ENCODE measurements at places on chromosomes 1 and 21. TPM values are rescaled to one million over a fixed set of nuclear protein-coding genes. Genes with fewer than 3 reads are reported as not detected.

DNA sequence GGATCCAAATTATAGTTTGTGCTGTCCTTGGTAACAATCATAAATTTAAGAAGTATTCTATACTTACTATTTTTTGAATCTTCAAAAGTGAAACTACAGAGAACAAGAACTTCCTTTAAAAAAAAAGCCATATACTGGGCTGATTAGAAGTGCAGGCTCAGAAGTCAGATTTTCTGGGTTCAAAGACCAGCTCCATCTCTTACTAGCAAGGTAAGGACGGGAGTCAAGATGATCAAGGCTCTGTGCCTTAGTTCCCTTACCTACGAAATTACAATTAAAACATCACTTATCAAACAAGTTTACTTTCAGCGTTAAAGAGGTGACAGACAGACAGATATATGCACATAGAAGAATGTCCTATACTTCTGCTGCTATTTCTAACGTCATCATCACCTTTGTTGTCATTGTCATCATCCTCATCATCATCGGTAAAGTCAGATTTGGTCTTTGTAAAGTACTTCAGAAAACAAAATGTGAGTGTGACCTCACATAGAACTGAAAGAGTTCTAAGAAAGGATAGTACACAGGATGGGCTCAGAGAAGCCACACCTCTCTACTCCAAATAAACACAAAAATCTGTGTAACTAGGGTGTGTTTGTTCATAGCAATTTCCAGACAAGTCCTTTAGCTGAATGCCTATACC is 178.7 kb downstream of the VAV3 start:
- DNase-seq: no peak

- DNase-seq: peak; percentile 68
These were observed 17.3 kb downstream of the PI4KB start for GRCh38 chr1:151309811-151310323.

GRCh38 chr1:15364740-15365139 is 44.9 kb upstream of the EFHD2 start:
- DNase-seq: peak; percentile 46

DNA sequence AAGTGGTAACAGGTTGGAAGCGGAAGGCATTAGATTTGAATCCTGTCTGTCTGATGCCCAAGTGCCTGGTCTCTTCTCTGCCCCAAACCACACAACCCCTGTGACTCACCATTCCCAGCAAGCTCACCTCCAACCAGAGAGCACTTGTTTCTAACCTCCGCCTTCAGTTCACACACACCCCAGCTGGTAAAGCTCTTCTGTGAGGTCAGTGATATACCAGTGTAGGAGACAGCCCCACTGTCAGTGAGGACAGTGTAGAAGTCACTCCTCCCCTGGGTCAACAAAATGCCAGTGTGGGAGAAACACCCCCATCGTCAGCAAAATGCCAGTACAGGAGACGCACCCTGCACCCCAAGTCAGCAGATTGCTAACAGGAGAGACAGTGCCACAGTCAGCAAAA is 2.6 kb downstream of the RIMS3 start:
- DNase-seq: no peak

GRCh38 chr1:191709215-191709614 is 449.0 kb upstream of the RGS18 start:
- no peak for DNase-seq

GRCh38 chr1:31412732-31413404 is at the start of gene SERINC2:
Gene SERINC2, plus strand, starts transcription at chr1:31413213. Its CDS starts 53 bp downstream, at chr1:31413266.
- DNase-seq: peak; percentile 84

DNA sequence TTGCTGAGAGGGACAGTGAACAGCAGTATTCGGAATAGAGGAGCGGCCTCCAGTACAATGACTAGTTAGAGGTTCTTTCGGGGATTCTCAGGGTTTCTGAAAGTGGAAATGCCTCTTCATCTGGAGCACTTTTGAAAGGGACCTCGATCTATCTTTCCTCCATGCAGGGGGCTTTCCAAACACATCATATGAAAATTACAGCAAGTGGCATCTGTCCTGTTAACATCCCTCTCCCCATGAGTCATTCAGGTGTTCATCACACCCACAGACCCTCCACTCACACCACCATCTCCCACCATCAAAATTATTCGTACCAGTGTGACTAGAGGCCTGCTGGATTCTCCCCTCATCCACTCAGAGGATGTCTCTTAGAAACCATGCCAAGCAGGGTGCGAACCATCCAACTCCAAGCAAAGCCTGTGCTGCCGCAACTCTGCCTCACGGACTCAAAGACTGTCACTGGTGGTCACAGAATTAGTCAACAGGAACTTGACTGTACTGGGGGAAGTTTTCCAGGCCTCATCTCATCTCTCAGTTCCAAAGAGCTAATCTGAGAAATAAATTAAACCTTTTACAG is 211.1 kb downstream of the MRPL39 start:
- no peak for DNase-seq

DNA sequence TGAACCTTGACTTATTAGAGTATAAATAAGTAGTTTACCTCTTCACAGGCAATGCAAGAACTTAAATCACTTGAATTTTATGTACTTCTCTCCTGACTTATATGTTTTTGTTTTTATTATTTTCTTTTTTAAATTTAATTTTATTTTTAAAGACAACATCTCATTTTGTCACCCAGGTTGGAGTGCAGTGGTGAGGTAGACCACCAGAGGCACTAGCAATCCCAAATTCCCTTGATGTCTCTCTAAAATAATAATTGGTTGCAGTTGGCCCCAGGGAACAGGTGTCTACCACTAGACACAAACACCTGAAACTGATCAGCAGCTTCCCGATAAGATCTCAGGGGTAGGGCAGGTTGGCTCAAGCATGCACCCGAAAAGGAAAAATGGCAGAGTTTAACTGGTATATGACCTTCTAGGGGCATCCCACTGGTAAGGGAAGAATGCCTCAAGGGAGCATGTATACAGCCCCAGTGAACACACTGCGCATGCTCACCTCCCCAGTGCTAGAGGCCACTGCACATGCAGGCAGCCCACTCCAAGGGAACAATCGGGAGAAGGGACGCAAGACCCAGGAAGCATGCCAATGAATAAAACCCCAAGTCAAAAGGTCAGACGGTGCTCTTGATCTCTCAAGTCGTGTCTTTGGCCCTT is 14.6 kb downstream of the EXOC8 start:
- DNase-seq: no peak

DNA sequence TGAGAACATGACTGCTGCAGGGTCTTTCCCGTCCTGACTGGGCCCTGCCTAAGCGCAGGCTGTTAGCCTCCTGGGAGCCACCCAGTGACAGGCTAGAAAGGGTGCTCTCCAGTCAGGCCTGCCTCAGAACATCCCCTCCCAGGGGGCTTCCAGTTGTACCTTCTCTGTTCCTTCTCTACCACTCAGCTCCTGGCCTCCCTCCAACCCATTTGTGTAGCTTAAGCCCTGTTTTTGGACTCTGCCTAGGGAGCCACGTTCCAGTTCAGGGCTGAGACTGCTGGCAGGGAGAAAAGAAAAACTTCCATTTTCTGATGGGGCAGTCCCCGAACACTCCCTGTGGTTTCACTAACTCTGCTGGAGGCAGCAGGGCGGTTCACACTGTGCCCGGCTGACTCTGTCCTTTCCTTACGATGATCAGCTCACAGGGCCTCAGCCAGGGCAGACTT is 15.3 kb upstream of the POU3F1 start:
- no peak for DNase-seq

DNA sequence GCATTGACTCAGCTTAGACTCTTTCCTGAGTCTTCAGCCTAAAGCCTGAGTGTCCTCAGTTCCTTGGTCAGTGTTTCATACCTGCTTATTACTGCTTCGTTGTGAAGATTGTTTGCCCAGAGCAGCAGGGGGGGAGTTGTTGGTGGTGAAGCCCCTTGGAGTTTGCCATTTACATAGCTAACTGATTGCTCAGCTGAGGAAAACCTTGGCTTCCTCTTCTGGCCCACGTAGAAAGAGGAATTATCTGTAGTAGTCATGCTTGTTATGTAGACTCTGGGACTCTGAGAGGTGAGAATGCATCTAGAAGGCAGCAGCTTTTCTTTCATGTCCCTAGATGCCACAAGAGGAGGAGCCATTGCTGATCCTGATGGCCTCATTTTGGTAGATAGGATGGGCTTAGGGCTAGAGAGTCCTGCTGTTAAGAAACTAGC is 125.9 kb downstream of the MAST2 start:
- DNase-seq: peak; percentile 50

- peak; percentile 82 for DNase-seq
These were observed 8.0 kb upstream of the NIBAN1 start for GRCh38 chr1:184982002-184982954.

DNA sequence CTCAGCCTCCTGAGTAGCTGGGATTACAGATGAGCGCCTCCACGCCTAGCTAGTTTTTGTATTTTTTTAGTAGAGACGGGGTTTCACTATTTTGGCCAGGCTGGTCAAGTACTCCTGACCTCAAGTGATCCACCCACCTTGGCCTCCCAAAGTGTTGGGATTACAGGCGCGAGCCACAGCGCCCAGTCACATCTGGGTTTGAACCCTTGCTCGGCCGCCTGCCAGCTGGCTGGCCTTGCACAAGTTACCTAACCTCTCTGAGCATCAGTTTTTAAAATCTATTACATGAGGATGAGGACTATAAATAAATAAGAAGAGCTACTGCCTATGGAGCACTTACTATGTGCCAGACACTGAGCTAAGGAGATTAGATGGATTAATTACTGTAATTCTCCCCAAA is 17.7 kb upstream of the PADI2 start:
- DNase-seq: no peak

DNA sequence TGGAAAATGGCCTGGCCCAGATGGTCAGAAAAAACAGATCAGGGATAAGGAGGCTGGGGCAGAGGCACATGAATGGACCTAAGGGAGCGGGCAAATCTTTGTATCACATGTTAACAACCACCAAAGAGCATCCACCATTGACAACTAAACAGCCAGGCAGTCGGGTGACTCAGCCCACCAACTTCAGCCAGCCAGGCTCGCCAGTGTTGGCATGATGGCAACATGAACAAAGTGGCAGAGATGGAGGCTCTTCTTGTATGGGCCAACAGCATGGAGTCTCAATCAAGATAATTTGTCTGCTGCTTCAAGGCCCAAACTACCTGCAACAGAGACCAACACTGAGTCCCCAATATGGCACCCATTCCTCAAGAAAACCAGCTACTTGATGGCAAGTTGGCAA is 16.5 kb upstream of the KIAA1614 start:
- DNase-seq: no peak

DNA sequence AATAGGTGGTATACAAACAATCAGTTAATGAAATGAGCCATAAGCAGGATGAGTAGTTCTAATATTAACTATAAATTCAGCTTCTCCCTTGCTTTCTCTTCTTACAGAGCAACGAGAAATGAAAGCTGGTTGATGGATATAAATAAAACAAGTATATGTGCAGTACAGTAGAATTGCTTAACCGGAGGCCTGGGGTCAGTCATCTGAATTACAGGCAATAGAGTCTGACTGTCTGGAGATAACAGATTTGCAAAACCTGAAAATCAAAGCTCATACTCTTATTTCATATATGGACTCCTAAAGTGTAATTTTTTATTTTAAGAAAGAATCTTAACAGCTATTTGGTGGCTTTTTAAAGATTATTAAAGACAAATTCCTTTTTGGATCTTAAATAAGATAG is 43.1 kb upstream of the SGIP1 start:
- DNase-seq: no peak

DNA sequence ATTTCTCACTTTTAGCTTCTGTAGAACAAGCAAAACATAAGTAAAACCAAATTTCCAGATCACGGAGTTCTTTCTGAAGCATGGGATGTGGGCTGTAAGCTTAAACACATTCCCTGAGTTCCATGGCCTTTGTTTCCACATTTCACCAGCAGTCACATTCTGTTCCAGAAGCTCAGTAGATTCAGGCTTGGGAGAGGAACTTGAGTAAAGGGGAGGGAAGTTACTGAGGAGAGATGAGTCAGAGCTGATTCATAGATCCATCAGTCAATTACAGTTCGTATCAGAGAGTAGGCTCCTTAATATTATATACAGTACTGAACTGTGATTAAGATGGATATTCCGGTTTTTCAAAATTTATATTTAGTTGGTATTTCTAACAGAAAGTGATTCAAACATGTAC is 614.3 kb downstream of the NCAM2 start:
- peak; percentile 69 for DNase-seq

GRCh38 chr1:111812306-111812705 is 56.6 kb downstream of the DDX20 start:
- DNase-seq: no peak

GRCh38 chr1:245207056-245207638 is 52.4 kb downstream of the KIF26B start:
- no peak for DNase-seq

- no peak for DNase-seq
These were observed 14.6 kb downstream of the BACE2 start for GRCh38 chr21:41182547-41182946.

DNA sequence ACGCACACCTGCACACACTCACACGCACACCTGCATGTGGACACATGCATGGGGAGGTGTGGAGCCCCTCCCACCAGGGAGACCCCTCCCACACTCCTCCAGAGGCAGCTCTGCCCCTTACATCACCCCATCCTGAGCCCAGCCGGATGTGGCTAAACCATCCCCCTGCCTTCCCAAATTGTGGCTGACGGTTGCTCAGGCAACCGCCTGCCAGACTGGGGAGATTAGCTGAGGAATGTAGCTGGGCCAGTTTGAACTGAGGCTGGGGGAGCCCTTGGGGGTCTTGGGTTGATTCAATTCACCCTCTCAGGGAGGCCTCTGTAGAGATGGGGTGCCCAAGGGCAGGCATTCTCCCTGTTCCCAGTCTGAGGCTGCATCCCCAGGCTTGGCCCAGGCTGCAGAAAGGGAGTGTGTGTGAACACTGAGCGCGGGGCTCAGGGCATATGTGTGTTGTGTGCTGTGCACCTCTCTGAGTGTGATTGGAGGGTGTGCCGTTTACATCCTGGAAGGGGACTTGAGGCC is 12.9 kb downstream of the PTPRU start:
- DNase-seq: peak; percentile 97

DNA sequence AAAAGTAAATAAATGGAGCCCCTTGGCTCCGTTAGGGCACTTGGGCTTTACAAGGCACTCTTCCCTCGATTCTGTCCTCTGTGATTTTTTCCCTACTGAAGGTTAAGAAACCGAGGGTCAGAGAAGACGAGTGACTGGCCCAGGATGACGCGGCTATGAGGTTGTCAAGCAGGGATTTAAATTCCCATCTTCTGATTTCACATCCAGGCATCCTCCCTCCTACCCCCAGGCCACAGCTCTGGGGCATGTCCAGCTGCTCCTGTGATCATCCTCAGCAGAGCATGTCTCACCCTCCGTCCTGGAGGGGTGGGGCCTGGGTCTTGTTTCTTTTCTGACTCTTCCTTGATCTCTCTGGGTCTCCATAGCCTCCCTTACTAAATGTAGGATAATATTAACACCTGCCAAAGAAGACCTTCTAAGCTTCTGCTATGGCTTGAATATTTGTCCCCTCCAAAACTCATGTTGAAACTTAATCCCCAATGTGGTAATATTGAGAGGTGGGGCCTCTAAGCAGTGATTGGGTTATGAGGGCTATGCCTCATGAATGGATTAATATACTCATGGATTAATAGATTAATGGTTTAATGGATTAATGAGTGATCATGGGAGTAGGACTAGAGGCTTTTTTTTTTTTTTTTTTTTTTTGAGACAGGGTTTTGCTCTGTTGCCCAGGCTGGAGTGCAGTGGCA is 4.6 kb downstream of the CRYBG2 start:
- no peak for DNase-seq

Gene CFAP57
- 1.6 TPM for total RNA-seq

Gene GSTM3
- total RNA-seq: 3.1 TPM

Gene EIF3I
- 274 TPM for total RNA-seq

Gene NBPF6
- not detected for total RNA-seq

Gene DNAJC28
- 5.0 TPM for total RNA-seq

Gene C1orf94
- total RNA-seq: 5.3 TPM

Gene CCDC30
- 0.56 TPM for total RNA-seq

Gene PCSK9
- total RNA-seq: 275 TPM

Gene KLHDC8A
- total RNA-seq: 2.4 TPM

Gene NPR1
- total RNA-seq: 8.5 TPM

Gene HHAT
- total RNA-seq: 0.66 TPM
